ENCODE measurements at places on chromosomes 1 and 21.

GRCh38 chr1:30268923-30269666 is 454.3 kb downstream of the MATN1 start:
- no peak for DNase-seq

DNA sequence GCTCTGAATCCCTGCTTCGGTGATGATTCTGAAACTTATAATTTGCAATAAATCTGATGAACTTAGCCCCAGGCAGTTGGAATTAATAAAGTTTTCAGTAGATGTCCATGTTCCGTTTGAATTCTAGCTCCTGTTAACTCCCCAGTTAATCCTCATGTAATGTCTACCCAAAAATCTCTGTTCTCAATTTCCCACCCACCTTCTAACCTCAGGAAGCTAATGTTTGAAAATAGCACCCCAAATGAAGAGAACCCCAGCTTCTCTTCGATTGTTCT is 3.6 kb downstream of the MYOG start:
- no peak for DNase-seq

GRCh38 chr1:14625996-14626395 is 27.5 kb downstream of the KAZN start:
- no peak for DNase-seq

GRCh38 chr21:45325206-45326168 is 37.8 kb upstream of the POFUT2 start:
- DNase-seq = no peak

DNA sequence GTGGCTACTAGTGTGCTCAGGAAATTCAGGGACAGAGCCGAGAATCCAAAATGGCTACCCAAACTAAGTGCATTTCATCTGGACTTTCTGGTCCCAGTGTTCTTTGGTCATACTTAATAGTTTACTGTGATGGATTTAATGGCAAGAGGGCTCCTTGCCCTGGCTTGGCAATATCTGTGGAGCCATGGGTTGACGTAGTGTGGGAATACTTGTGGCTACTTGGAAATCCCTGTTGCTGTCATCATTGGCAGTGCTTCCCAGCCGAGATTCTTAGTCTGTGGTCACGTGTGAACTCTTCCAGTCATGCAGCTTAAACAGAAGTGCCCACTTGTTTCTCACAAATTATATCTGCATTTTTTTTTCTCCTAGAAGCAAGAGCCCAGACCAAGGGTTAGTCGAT is 198.9 kb downstream of the HS2ST1 start:
- DNase-seq = no peak

DNA sequence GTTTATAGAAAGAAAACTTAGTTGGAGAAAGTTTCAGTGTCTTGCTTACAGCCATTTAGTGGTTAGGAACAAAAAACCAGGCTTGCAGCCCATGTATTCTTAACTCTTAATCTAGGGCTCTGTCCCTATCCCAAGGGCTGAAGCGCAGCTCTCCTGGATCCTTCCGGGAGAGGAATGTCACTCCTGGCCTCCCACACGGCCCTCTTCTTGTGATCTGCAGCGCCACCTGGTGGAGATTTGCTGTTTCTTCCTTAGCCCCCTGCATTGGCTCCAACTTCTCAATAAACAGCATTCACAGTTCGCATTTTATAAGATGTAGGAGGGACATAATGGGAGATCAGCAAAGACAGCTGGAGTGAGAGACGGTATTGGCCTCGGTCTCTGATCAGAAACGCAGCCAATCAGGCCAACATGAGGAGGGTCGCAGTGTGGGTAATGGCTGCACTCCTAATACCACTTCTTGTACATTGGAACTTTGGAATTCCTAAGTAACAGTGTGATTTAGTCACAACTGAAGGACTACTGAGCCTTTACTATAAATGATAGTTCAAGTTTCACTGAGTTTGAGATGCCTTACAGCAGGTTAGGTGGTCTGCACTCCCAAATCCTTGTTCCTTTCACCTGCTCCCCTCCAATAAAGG is 283.4 kb downstream of the ASTN1 start:
- peak; percentile 86 for DNase-seq

DNA sequence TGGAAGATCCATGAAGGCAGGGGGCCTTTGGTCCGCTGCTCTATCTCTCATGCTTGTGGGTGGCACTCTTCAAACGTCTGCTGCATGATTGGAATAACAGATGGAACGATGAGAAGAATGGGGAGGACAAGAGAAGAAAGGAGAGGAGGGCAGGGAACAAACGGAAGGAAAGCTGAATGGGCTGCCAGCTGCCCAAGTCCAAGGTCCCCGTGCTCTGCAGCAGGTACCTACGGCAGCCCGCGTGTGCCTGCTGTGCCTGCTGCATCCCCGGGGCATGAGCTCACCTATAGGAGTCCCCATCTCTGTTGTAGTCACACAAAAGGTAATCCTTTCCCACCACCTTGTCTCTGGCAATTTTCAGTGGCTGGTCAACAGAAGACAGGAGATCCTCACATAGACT is 73.1 kb downstream of the SLC66A1 start:
- no peak for DNase-seq

GRCh38 chr1:236159704-236160539 is 17.6 kb downstream of the GPR137B start:
- no peak for DNase-seq

DNA sequence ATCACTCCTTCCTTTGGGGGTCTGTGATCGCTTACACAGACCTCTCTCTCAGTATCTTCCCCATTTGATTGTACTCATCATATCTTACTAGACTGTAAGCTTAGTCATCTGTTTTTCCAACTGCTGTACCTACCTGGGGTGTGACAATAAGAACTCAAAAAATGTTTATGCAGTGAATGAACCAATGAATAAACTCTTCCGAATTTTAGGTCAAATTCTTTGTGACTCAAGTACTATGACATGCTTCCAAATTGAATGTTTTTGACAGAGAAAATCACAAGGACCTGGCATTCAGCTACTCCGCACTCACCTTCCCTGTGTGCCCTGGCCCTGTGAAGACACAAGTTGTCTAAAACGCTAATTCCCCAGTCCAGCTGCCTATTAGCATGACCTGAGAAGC is 42.1 kb downstream of the TMCO4 start:
- DNase-seq = no peak

- DNase-seq = no peak
Measured at GRCh38 chr1:162135271-162135775, 65.8 kb downstream of the NOS1AP start.

DNA sequence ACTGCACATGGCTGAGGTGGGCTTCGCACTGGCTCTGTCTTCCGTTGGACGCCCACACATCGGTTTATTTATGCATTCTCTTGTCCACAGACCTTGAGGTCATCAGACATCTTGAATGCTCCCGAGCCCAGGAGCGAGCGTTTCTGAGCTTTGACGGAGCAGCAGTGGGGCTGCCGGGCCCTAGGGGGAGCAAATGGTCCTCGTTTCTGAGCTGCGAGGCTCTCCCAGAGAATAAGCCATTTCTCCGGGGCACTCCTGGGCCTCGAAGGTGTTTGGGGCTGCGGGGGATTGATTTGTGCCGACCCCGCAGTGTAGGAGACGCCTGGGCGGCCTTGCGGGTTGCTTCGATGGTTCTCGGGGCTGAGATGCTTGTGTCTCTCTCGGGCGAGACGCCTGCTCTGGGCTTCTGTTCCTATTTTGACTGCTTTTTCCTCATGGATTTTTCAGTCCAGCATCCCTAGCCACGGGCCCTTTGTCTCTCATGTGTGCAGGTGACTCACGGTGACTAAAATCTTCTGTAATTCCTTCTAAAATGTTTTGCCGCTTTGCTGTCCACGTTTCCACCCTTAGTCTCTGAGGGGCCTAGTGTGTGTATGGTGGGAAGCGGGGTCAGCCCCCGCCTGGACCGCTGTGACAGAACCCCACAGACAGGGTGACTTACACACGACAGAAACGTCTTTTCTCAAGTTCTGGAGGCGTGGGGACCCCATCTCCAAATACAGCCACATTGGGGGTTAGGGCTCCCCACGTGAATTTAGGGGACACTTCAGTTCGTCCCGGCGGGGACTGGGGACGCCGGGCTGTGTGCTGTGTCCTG is 62.1 kb downstream of the FAAP20 start:
- DNase-seq = peak; percentile 77

- peak; percentile 60 for DNase-seq
Measured at GRCh38 chr1:29490204-29490934, 254.0 kb downstream of the PTPRU start.

DNA sequence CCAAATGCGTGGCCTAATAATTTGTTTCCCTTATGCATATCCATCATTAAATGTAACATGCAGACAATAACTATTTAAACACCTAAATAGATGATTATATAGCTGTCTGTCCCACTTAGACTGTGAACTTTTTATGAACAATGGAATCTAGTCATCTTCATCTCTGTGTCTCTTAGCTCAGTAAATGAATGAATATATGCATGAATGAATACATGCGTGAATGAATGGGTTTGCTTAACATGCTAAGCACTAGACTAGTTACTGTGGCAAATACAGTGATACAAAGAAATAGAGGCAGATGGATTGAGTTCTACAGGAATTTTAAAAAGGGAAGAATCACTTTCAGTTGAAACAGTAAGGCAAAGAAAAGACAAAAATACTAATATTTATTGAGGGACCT is 232.0 kb downstream of the FGGY start:
- no peak for DNase-seq

- no peak for DNase-seq
Measured at GRCh38 chr1:200634261-200635122, 13.9 kb upstream of the KIF14 start.

DNA sequence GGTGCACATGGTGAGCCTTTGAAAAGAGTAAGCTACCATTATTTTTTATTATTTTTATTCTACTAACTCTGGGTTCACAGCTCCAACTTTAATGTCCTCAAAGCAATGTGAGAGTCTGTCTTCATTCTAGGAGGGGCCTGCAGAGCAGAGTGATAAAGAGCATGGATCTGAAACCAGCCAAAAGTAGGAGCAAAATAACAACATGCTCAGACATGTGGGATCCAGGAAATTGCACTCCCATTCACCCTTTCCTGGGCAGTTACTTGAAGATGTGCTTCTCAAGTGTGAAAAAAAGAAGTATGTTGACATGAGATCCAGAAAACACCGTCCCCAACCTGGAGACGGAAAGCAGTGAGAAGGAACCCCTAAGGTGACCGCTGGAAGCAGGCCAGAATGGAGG is 8.7 kb upstream of the LIN28A start:
- DNase-seq = no peak

GRCh38 chr1:56024155-56024554 is 555.2 kb downstream of the PLPP3 start:
- no peak for DNase-seq

DNA sequence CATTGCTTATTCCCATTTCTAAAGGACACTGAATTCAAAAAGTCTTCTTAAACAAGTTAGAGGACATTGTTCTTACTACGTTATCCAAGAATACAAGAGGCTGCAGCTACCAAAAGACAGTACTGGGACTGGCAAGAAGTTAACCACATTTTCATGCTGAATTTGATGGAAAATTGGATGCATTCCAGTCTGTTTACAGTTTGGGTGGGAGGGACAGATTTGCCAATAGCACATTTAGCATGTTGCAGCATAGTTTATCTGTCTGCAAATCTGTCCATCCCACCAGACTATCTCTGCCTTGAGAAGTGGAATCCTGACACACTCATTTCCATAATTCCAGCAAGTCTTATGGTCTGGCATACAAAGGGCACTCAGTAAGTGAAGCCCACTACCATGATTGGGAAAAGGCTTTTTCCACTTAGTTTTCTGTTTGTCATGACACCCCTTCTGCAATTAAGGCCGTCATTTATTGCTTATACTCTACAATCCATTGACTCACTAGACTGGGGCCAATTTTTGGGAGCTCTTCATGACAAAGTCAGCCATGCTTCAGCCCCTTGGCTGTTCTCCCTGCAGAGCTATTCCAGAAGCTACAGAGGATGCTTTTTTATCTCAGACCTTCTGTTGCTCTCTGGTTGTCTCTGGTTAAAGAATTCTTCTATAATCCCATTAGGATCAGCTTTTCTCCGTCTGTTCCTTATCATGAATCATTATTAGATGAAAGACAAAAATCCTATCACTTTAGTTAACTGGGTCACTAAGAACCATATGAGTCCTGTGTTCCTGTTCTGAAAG is 355.8 kb upstream of the PTBP2 start:
- no peak for DNase-seq

- DNase-seq = no peak
Measured at GRCh38 chr1:243582326-243582725, 267.7 kb downstream of the AKT3 start.

DNA sequence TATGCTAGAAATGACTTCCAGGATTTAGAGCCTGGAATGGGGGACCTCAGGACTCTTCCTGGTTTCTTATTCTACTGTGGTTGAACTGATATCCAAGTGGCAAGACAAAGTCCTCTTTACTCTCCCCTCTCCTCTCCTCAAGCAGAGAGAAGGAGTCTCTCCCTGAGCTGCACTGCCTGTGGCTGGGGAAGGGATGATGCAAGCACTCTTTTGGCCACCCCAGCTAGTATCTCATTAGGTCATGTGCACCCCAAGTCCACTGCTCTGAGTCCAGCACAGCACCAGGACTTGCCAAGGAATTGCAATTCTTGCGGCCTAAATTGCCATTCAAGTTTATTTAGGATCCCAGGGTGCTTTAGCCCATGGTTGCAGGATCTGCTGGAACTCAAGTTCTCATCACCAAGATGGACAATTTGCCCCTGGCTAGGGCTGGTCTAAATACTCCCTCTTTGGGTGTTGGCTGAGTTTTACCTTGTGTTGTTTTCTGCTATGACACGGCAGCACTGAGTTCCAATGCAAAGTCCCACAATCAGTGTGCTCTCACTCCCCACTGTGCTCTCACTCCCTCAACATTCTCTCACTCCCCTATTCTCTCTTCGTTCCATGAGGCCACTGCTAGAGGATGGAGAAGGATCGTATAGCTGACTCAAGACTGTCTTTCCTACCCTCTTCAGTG is 172.2 kb downstream of the TM2D1 start:
- no peak for DNase-seq

- DNase-seq = no peak
Measured at GRCh38 chr1:66957938-66958337, 33.1 kb downstream of the MIER1 start.

DNA sequence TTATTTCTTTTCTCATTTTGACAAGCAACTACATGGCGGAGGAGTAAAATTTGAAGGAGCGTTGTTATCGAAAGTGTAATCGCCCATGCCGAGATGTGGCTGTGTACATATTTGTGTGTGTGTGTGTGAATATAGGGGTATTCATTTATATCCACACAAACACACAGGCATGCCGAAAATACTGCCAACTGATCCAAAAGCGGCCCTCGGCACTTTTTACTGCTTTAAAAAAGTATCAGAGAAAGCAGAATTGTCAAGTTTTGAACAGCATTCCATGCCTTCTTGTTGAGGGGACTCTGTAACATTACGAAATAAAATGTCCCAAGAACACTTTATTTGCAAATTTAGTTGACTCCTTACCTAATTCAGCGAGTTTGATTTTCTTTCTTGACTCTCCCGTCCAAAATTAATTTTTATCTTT is 1.1 kb downstream of the PBX1 start:
- no peak for DNase-seq

GRCh38 chr1:19567041-19567440 is 77.1 kb upstream of the NBL1 start:
- no peak for DNase-seq

GRCh38 chr21:42616446-42616845 is 37.0 kb upstream of the PDE9A start:
- DNase-seq = no peak

Measured in iPS-NIHi11 (cell line).